ENCODE measurements at places on chromosomes 16 and 17.

DNA sequence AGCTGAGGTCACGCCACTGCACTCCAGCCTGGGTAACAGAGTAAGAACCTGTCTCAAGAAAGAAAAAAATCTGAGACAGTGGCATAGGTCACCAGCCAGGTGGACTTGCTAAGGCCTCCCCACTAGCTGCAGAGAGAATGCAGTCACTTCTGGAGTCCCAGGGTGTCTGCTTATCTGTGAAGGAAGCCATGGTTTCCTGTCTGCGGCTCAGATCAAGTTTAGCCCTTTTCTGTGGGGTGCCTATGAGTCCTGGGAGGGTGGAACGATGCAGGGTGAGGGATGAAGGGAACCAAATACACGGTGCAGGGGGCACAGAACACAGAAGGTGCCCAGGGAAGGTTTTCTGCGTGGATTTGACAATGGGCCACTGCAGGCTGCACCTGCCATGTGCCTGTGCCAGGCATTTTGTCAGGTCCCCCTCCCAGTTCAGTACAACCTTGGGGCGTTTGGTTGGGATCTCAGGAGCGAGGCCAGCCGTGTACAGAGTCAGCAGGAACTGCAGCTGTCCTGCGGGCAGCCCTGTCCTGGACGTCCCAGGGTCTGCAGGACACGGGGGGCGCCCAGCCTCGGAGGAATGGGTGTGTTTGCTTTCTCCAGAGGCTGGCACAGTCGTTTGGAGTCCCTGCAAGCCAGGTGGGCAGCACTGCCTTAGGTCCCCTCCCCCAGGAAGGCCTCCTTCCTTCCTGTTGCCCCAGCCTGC lies 41.8 kb downstream of the RAB11FIP4 start:
- DNase-seq = no peak

GRCh38 chr17:35577830-35578196 lies 558 bp downstream of the PEX12 start:
- DNase-seq = no peak

DNA sequence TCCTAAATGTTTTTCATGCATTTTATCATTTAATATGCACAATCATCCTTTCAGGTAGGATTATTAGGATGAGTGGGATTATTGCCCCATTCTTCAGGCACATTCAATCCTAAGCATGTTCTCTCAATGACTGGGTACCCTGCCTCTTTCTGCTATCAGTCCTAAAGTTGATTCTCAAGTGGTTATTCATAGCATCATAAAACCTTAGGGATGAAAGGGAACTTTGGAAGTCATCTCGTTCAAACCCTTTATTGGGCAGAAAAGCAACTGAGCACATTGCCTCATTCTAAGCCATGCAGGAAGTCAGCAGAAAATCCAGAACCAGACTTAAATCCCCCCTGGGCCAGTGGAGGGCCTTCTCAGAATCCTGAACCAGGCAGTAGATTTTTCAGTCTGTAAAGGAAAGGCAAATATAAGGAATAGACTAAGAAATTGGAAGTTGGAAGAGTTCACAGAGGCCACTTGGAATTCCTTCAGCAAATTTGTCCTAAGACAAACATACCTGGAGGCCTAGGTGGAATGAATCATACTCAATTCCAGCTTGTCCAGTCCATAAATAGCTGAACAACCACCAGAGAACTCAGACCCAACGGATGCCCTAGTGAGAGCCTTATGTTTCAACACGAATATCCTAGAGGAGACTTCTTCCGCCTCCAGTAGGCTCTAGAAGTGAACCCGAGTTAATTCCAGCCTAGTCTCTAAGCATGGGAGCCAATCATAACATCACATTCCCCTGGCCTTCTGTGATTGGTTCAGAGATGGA lies 62.7 kb downstream of the IRX6 start:
- DNase-seq = no peak

DNA sequence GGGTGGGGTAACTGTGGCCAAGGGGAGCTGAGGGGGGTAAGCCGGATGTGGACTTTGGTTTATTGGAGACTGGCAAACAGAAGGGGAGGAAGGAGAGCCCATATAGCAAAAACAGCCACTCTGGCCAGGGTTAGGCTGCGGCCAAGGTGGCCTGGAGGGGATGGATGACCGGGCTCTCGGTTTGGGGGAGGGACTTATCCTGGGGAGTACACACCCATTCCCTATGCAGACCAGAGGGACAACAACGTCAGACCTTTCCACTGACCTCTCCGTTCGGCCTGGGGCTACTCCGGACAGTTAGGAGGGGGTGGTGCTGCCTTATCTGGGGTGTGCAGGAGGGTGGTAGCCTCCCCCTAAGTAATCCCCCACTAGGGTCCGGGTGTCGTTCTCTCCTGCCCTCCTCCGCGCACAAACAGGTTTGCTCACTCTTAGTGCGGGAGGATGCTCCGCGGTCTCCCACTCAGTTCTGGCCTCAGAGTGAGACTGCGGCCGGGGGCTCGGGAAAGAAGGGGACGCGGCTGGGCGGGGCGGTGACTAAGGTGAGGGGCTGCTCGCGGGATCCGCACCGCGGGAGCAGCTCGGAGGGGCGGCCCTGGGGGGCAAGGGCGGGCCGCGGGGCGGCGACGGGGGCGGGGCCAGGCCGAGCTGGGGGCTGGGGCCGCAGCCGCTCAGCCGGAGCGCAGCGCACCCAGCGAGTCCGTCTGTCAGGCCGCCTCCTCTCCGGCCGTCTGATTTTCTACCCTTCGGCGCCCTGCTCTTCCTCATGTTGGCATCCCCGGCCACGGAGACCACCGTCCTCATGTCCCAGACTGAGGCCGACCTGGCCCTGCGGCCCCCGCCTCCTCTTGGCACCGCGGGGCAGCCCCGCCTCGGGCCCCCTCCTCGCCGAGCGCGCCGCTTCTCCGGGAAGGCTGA lies at the start of gene WNK4:
Gene WNK4 (plus strand): TSS at position 675 of the 915 bp plus-strand sequence. CDS start 89 bp downstream, at position 764.
- DNase-seq = no peak

DNA sequence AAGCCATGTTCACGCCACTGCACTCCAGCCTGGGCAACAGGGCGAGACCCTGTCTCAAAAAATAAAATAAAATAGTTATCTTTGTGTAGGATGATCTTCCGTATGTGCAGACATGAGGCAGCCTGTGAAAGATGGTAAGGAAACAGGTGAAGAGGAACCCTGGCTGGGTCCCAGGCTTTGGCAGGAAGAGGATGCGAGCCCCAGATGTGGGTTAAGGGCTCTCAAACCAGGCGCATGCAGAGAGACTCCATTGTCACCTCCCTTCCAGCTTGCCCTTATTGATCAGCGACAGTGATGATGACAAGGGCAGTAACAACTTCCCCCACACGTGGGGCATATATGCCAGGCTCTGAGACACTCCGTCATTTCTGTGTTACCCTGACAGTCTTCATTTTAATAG lies 106.8 kb downstream of the GNAO1 start:
- no peak for DNase-seq

DNA sequence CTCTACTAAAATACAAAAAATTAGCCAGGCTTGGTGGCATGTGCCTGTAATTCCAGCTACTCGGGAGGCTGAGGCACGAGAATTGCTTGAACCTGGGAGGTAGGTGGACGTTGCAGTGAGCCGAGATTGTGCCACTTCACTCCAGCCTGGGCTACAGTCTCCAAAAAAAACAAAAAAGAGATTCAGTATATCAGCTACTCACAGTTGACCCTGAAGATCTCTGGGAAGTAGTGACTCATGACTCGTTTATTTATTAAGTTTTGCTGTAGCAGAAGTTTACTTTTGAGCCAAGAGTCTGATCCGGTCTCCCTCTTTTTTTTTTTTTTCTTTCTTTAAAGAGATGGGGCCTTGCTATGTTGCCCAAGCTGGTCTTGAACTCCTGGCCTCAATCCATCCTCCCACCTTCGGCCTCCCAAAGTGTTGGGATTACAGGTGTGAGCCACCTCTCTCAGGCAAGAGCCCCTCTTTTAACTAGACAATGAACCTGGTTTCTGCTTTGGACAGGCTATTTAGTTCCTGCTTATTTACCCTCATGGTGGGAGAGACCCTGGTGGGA lies 4.4 kb downstream of the MVP start:
- DNase-seq = no peak

- no peak for DNase-seq
Observed at GRCh38 chr16:80356365-80356764, 184.4 kb upstream of the DYNLRB2 start.
